ENCODE measurements at places on chromosomes 13 and 19. TPM values are rescaled to one million over a fixed set of nuclear protein-coding genes. Genes with fewer than 3 reads are reported as not detected.

The SIGLEC14 gene
- total RNA-seq: not detected

The ALKBH7 gene
- 24.1 TPM for total RNA-seq

The FUT3 gene
- 3.1 TPM for total RNA-seq

The EHD2 gene
- total RNA-seq: 172 TPM

The SF3A2 gene
- total RNA-seq: 21.0 TPM

The FPR1 gene
- 0.40 TPM for total RNA-seq

The ZSCAN4 gene
- not detected for total RNA-seq

The TEX29 gene
- total RNA-seq: not detected

The SH2D3A gene
- total RNA-seq: 5.1 TPM

The ZNF20 gene
- total RNA-seq: 8.2 TPM

The SEMA6B gene
- 0.89 TPM for total RNA-seq

The VAV1 gene
- total RNA-seq: 0.05 TPM

The ZNF681 gene
- total RNA-seq: 2.8 TPM

The ZNF17 gene
- total RNA-seq: 7.6 TPM

The KIR3DL2 gene
- total RNA-seq: not detected

The KRTDAP gene
- not detected for total RNA-seq

The ZNF653 gene
- 3.8 TPM for total RNA-seq

The COMP gene
- total RNA-seq: not detected
